Tibial nerve (tissue), 4 donors: ENCODE measurements at places on chromosomes 2 and 18. TPM values are rescaled to one million over a fixed set of nuclear protein-coding genes. Genes with fewer than 3 reads are reported as not detected.
A peak's percentile ranks its signal among the peaks of the same experiment; 100 is the strongest.

The CELF4 gene
- not detected for total RNA-seq

The DSEL gene
- 16.6 TPM for total RNA-seq

The CREG2 gene
- total RNA-seq: not detected

The CHN1 gene
- total RNA-seq: 23.7 TPM

The CACNB4 gene
- total RNA-seq: 4.2 TPM

GRCh38 chr2:231601356-231602229, 8.9 kb downstream of the TEX44 start:
- no peaks in the 10 kb centered on the region for H3K36me3 ChIP-seq
- DNase-seq: peak; percentile 89
- H3K27me3 ChIP-seq: no peaks in the 10 kb centered on the region
- H3K27ac ChIP-seq: peak overlapping the region; percentile 98
- no peak overlapping the region for H3K4me3 ChIP-seq
- peaks cover 70% of the 10 kb centered on the region for H3K4me1 ChIP-seq

DNA sequence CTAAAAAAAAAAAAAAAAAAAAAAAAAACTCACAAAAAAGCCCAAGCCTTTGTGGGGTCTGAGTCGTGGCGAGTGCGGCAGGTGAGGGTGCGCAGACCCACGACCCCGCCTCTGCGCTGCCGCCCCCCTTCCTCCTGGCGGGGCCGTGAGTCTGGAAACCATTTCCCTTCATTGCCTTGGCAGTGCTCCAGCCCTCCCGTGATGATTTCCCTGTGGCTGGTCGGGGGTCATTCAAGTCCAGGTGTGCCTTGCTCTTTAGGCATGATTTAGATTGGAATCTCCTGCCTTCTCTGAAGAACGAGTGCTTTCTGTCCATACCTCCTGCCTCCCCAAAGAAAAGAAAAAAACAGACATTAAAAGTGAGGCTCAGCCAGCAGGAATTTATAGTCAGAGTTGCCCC, 161.8 kb downstream of the FAM210A start:
- H3K27me3 ChIP-seq: no peaks in the 10 kb centered on the region
- peak overlapping the region; percentile 6 for H3K27ac ChIP-seq
- DNase-seq: no peak
- H3K36me3 ChIP-seq: no peaks in the 10 kb centered on the region
- H3K4me3 ChIP-seq: no peak overlapping the region

DNA sequence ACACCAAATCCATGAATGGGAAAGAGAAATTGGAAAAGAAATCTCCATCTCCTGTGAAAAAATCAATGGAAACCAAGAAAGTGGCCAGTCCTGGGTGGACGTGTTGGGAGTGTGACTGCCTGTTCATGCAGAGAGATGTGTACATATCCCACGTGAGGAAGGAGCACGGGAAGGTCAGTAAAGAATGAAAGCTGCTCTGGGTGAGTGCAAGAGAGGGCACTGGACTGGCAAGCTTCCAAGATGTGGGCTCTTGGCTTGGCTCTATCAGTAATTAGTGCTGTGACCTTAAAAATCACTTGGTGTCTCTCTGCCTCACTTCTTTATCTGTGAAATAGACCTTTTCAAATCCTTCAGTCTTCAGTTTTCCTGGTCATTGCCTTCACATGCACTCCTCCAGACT, 89.0 kb downstream of the ZNF532 start:
- H3K4me3 ChIP-seq: no peak overlapping the region
- DNase-seq: no peak
- peak overlapping the region; percentile 3 for H3K27ac ChIP-seq
- H3K36me3 ChIP-seq: no peaks in the 10 kb centered on the region
- peaks cover 5% of the 10 kb centered on the region for H3K4me1 ChIP-seq

DNA sequence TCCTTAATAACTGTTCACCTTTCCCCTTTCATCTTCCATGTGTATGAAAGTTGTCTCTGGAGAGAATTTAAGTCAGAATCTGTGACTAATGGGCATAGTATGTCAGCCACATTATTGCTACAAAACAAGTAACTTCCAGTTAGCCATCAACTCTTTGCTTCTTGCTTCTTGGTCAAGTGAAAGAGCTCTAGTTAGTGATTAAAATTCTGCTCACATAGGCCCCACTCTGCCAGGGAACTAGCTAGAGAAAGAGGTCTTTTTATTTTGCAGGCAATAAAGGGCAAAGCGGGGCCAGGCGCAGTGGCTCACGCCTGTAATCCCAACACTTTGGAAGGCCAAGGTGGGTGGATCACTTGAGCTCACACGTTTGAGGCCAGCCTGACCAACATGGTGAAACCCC, 64.6 kb downstream of the COLEC12 start:
- H3K36me3 ChIP-seq: no peaks in the 10 kb centered on the region
- H3K4me3 ChIP-seq: no peak overlapping the region
- no peaks in the 10 kb centered on the region for H3K27me3 ChIP-seq
- DNase-seq: no peak

DNA sequence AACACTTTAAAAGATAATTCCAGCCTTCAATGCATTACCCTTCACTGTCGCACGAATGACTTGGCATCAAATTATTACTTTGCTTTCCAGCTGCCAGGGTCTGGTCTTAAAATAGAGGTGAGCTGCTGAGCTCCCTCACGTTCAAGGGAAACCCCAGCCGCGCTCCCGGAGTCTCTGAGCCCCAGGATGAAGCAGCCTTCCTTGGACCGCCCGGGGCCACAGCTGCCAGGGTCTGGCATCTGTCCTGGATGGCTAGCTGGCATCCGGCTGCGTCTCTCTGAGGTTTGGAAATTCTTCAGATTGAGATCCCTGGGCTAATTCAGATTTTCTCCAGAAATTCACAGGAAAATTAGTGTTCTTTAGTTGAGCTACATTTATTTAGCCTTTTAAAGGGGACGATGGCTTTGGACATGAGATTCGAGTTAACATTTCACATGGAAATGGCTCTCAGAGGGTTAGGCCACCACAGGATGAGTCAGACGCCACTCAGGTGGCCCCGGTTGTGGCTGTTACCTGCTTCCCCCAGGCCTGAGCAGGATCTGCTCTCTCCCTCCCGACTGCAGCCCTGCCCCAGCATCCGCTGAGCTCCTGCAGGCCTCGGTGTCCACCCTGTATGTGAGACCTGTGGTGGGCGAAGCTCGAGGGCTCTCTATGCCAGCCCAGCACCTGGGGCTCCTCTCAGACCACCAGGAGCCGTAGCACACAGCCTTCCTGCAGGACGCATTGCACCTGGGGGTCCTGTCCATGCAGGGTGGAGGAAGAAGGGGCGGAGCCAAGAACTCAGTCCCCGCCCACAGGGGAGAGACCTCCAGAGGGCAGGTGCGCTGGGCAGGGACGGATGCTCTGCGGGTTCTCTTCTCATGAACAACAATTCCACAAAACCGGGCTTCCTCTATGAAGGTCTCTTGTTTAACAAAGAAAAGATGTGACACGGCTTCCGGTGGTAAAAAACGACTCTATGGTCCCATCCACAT, 255.5 kb downstream of the TWIST2 start:
- no peaks in the 10 kb centered on the region for H3K27me3 ChIP-seq
- H3K36me3 ChIP-seq: peaks cover 3% of the 10 kb centered on the region
- no peak for DNase-seq
- no peak overlapping the region for H3K4me3 ChIP-seq
- no peak overlapping the region for H3K27ac ChIP-seq
- no peaks in the 10 kb centered on the region for H3K4me1 ChIP-seq

DNA sequence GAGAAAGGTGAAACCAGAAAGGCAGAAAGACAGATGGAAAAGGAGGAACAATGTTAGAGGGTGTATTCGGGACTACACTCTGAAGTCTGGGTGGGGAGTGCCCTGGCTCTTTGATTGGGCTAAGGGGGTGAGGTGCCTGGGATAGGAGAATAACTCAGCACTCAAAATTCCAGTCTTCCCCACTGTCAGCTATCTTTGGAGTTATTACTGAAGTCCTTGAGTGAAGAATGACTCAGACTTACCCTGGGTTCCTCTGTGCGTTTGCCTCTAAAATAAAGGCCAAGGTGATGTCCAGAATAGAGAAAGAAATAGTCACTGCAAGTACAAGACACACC, 151.8 kb upstream of the SERPINE2 start:
- H3K4me1 ChIP-seq: no peaks in the 10 kb centered on the region
- DNase-seq: no peak
- no peaks in the 10 kb centered on the region for H3K27me3 ChIP-seq
- H3K4me3 ChIP-seq: no peak overlapping the region
- no peak overlapping the region for H3K27ac ChIP-seq

DNA sequence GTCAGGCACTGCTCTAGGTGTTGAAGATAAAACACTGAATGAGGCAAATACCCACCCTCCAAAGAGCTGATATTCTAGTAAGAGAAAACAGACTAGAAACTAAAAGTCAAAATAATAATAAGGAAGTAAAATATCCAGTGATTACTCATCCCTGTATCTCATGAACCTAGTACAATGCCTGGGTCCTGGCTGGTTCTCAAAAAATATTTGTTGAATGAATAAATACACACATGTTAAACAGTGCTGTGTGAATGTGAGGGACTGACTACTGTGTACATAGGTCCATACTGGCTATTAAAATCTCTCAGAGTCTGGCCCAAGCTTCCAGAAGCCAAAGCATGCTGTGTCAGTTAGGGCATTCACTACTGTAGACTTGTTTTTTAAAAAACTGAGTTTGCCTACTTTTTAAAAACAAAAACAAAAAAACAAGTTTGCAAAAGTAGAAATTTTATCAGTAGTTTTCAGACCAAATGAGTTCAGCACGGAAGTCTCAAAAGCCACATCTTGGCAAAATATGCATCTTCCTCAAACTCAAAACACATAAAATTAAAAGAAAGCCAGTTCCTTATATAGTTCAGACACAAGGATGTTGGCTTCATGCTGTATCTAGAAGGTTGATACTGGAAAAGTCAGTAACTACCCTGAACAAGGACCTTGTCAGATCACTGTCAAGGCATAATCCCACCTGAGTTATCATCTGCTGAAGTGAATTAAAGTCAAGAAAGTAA, 136.2 kb downstream of the THADA start:
- no peak overlapping the region for H3K4me3 ChIP-seq
- DNase-seq: no peak
- H3K36me3 ChIP-seq: no peaks in the 10 kb centered on the region
- H3K27me3 ChIP-seq: no peaks in the 10 kb centered on the region

GRCh38 chr2:74291218-74291544, 52.0 kb downstream of the SLC4A5 start:
- no peak for DNase-seq
- no peak overlapping the region for H3K27ac ChIP-seq
- no peaks in the 10 kb centered on the region for H3K27me3 ChIP-seq
- no peaks in the 10 kb centered on the region for H3K36me3 ChIP-seq
- H3K4me3 ChIP-seq: no peak overlapping the region

GRCh38 chr2:110885256-110885655, 152.9 kb downstream of the ACOXL start:
- H3K36me3 ChIP-seq: no peaks in the 10 kb centered on the region
- DNase-seq: no peak
- H3K27me3 ChIP-seq: no peaks in the 10 kb centered on the region
- no peaks in the 10 kb centered on the region for H3K4me1 ChIP-seq
- H3K27ac ChIP-seq: no peak overlapping the region

DNA sequence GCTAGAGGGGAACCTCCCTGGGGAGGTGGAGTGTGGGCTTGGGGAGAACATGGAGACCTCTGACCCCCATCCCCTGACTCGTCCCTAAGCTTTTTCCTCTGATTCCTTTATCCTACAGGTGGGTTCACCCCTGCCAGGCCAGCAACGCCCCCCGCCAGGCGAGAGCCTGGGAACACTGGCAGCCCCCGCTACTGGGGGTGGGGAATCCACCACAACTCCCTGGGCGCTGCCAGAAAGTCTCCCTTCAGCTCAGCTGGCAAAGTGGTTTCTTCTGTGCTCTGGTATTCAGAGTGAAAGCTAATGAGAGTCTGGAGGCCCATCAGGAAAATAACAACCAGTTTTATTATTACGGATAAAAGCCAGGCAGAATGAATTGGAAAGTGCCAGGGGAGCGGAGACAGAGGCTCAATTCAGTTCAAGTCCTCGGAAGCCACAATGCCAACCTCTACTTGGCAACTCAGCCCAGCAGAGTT, 2.8 kb downstream of the DIPK1C start:
- H3K27me3 ChIP-seq: no peaks in the 10 kb centered on the region
- no peaks in the 10 kb centered on the region for H3K36me3 ChIP-seq

DNA sequence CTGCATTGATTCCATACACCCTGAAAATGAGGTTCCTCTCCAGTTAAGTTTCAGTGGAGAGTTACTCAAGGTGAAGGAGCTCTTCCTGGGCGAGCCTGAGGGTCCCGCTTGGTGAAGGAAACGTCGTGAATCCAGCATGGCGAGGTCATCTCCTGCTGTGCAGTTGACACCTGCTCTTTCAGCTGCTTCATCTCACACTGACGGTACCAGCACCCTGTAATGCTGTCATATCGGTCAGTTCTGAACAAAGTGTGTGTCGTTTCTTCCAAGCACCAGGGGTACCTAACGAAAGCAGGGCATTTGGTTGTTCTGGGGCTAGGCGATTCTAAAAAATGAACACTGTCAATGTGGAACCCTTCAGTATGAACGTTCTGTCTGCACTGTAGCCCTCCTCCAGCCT, 52.6 kb downstream of the ITGB1BP1 start:
- H3K27me3 ChIP-seq: no peaks in the 10 kb centered on the region
- DNase-seq: no peak
- H3K27ac ChIP-seq: no peak overlapping the region
- H3K4me3 ChIP-seq: no peak overlapping the region

DNA sequence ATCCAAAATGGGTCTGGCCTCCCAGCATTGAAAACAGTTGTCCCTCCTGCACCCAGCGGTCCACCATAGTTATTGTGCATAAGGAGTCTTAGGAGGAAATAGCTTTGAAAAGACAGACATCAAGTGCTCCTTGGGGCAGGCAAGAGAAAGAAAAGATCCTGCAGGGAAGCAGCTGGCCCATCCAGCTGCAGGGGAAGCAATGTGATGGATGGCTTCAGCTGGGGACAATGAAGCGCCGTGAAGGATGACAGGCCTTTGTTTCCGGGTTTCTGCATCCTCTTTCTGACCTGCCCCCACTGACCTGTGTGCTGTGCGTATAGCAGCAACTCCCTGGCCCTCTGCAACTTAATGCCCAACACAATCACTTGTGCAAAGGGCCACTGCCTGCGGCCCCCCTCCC, 142.9 kb upstream of the NCKAP5 start:
- H3K4me3 ChIP-seq: no peak overlapping the region
- H3K27ac ChIP-seq: no peak overlapping the region
- H3K4me1 ChIP-seq: no peaks in the 10 kb centered on the region
- no peak for DNase-seq

DNA sequence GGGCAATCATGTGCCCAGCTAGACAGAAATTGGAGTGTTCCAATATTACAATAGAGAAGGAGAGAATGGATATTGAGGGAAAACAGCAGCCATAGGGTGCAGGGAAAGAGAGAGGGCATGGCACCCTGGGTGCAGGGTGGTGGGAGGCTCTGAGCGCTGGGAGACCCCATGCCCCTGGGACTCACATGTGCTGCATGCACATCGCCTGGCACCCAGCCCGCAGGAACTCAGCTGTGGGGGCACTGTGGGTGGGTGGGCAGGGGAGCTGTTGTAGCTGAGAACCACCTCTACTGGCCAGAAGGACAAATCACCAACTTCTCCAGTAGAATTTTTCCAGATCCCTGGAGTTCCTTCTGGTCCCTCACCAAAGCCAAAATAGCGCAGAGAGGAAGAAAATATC, 7.2 kb upstream of the NEURL3 start:
- H3K4me3 ChIP-seq: no peak overlapping the region
- H3K36me3 ChIP-seq: no peaks in the 10 kb centered on the region
- no peaks in the 10 kb centered on the region for H3K4me1 ChIP-seq
- no peak overlapping the region for H3K27ac ChIP-seq
- no peaks in the 10 kb centered on the region for H3K27me3 ChIP-seq

- no peak overlapping the region for H3K27ac ChIP-seq
- DNase-seq: no peak
- peaks cover 79% of the 10 kb centered on the region for H3K36me3 ChIP-seq
Measured at GRCh38 chr18:12441475-12442034, 33.8 kb downstream of the PRELID3A start.
